ENCODE measurements at places on chromosomes 3 and 15.

- DNase-seq = no peak
Observed at GRCh38 chr3:113783980-113784379, 37.1 kb downstream of the ATP6V1A start.

- peak; percentile 64 for DNase-seq
Observed at GRCh38 chr15:89171136-89172072, 50.0 kb downstream of the RLBP1 start.

DNA sequence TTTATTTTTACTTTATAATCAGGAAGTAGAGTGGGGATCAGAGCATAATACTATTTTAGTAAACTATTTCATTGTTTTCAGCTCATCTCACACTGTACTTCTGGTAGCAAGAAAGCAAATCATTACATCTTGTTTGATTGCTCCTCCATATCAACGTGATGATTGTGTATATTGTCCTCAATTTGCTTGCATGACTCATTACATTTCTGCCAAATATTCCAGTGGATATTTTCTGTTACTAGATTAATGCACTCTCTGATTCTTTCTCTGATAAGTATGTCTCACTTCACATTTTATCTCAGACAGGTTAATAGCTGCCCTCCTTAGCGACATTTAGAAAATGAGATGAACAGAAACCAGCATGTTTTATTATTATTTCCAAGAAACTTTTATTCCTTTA lies 1145.3 kb downstream of the OTOL1 start:
- DNase-seq = no peak

- no peak for DNase-seq
Observed at GRCh38 chr3:32366638-32367397, 24.8 kb upstream of the CMTM7 start.

DNA sequence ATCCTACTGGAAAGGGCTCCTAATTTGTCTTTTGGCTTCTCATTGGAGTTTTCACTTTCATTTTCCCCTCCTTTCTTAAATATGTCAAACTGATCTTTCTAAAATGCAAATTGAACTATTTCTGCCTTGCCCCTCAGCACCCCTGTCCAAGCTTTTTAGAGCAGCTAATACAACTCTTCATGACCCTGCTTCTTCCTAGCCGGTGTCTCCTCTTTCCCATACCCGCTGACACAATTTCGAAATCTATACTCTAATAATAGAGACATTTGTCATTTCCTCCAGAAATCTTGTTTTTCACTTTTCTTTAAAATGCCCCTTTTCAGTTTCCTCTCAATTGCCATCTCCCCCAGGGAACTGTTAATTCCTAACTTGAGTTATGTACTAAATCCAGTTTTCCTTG lies 2.9 kb upstream of the EPHA3 start:
- DNase-seq = no peak

DNA sequence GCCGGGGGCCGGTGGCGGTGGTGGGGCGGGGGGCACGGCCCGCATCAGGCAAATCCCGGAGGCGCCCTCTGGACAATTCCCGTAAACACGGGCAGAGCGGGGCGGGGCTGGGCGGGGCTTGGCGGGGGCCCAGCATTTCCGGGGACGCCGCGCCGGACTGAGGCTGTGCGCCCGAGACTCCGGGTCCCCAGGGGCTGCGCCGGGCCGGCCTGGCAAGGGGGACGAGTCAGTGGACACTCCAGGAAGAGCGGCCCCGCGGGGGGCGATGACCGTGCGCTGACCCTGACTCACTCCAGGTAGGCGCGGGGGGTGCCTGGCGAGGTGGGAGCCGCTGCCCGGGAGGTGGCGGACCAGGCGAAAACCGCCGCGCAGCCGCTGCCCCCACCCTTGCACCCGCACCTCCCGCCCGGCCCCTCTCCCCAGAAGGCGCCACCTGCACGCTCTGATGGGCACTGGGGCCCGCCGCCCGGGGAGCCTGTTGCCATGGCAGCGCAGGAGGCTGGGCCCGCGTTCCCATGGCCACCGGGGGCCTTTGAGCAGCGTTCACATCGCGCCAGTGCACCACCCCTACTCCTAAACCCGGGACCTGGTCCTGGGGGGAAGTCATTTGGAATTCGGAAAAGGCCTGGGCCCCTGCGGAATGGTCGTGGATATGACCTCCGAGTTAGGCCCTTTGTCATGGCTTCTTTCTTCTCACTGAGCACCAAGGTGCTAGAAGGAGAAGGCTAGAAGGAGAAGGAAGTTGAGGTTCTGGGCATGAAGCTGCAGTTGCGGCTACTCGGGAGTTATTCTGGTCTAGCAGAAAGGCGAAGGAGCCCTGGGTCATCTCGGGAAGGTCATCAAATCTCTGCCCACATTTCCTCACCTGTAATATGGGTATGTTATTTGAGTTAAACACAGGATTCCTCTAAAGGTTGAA lies 16.1 kb upstream of the SEMA4B start:
- peak; percentile 63 for DNase-seq

DNA sequence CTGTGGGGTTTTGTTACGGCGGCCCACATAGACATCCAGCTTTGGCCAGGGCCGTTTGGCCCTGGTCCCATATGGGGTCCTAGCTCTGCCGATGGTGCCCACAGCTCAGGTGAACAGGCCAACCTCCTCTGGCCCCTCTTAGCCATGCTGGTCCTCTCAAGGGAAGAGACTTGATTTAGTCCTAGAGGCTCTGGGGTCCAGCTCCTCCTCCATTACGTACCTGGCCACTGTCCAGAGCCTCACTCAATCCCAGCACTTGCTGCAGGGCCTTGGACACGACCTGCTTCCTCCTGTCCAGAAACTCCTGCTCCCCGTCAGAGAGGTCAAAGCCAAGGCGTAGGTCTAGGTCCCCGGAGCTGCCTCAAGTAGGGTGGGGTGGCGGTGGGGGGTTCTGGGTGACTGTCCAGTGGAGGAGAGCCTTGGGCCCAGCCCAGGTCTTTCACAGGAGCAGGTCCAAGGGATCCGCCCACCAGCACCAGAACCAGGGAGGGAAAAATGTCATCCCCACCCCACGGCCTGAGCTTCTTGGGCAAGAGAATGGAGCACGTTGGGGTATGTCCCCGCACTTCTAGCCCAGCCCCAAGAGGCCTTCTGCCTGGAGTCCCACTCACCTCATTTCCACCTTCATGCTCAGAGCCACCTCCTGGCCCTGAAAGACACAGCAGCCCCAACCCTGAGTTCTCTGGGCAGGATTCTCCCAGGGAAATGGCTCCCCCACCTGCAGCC lies 6.8 kb downstream of the PLA2G4F start:
- no peak for DNase-seq

DNA sequence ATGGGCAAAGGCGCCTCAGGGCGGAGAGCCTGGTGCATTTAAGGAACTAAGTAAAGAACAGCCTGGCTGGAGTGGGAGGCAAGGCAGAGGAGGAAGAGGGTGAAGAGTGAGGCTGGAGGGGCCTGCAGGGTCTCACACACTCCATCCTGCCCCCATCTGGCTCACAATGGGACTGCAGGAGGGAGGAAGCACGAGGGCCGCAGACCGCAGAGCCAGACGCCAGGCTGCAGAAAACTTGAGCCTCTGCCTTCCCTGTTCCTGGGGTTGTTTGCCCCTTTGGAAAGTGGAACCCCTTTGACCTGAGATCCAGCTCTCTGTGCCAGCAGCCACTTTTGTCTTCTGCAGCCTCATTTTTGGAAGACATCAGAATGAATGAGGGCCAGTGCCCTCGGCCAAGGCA lies 138.0 kb downstream of the SRGAP3 start:
- DNase-seq = peak; percentile 20

DNA sequence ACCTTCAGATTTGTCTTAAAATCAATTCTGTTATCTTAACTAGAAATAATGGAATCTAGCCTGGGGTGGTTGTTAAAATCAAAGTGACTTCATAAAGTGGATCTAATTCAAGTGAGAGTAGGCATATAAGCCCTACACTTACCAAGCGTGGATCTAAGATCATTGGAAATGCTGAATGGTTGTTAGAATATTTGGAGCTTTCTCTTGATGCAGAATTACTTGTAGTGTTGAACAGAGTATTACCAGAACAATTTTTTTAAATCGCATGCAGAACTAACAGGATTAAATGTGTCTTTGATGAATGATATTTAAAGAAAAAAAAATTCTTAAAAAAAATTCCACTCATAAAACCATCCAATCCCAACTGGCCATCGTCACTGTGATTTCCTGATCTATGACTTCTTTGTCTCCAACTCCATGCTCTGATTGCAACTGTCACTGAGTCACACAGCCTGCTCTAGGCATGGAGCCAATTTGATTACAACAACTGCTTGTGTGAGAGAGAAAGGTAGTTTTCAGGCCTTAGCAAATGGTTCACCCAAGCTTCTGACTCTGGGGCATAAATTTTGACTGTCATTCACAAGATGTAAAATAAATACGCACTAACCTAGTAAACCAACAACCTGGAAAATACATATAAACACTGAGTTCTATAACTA lies 25.9 kb upstream of the SPRED1 start:
- no peak for DNase-seq

DNA sequence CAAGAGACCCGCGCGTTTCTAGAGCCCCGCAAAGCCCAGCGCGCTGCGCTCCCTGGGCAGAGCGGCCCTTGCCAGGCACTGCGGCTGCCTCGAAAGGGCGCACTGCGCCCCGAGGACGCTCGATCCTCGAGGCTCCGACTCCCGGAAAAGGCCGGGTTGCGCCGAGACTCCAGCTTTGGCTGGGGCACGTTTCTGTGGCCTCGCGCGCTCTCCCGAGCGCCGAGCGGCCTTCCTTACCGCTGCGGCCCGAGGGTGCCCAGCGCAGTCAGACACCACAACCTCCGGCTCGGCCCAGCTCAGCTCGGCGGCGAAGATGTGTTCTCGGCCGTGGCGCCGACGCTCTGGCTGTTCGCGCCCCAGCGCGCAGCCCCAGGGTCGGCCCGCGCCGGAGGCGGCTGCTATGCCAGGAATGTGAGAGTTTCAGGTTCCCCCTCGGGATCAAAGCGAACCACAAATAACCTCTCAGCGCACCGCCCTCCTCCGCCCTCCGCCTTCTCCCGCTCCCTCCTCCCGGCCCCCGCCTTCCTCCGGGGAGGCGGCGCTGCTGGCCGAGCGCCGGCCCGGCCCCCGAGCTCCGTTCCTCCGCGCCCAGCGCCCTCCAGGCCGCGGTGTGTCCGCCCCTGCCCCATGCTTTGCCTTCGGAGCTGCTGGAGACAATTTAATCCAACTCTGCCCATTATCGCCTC lies at the start of gene AMOTL2:
Gene AMOTL2, minus strand, starts transcription at position 343 of the 686 bp plus-strand sequence. CDS start 3,014 bp downstream, outside the sequence.
- DNase-seq = peak; percentile 17

GRCh38 chr3:102036017-102036416 lies 186.7 kb downstream of the NFKBIZ start:
- DNase-seq = no peak

DNA sequence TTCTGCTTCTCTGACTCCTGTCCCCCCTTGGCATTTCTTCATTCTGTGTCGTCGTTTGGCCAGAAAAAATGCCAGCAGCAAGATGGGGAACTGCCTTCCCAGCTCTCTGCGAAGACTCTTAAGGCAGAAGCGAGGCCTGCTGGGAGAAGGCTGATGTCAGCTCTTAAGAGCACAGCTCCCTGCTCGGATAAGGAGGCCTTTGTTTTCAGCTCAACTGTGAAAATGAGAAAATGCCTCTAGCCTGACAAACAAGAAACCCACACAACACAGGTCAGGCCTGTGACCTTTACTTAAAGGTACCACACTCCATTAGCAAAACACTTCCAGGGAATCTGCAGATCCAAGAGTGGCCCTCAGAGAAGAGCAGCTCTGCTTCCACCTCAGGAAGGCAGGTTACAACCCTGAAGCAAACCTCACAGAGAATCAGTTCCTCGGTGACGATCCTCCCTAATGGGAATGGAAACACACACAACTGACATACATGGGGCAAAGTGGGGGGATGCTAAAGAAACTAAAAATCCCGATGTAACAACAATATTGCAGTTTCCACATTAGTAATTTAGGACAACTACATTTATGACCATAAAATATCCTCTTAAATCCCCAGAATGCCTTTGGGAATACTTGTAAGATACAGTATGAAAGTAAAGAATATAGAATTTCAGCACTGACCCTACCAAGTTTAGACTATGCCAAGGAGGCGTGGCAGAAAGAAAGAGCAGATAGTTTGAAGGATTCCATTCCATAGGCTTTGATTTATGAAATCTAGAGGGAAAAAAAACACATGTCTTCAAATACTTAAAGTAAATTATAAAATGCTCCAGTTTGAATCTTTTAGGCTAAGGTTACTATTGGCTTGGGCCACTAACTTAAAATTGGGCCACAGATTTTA lies 52.1 kb downstream of the VGLL4 start:
- no peak for DNase-seq

DNA sequence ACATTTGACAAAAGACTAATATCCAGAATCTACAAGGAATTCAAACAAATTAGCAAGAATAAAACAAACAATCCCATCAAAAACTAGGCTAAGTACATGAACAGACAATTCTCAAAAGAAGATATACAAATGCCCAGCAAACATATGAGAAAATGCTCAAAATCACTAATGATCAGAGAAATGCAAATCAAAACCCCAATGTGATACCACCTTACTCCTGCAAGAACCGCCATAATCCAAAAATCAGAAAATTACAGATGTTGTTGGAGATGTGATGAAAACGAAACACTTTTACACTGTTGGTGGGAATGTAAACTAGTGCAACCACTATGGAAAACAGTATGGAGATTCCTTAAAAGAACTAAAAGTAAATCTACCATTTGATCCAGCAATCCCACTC lies 79.4 kb downstream of the SNTN start:
- no peak for DNase-seq

- no peak for DNase-seq
Observed at GRCh38 chr3:146090521-146090920, 70.5 kb downstream of the PLOD2 start.

DNA sequence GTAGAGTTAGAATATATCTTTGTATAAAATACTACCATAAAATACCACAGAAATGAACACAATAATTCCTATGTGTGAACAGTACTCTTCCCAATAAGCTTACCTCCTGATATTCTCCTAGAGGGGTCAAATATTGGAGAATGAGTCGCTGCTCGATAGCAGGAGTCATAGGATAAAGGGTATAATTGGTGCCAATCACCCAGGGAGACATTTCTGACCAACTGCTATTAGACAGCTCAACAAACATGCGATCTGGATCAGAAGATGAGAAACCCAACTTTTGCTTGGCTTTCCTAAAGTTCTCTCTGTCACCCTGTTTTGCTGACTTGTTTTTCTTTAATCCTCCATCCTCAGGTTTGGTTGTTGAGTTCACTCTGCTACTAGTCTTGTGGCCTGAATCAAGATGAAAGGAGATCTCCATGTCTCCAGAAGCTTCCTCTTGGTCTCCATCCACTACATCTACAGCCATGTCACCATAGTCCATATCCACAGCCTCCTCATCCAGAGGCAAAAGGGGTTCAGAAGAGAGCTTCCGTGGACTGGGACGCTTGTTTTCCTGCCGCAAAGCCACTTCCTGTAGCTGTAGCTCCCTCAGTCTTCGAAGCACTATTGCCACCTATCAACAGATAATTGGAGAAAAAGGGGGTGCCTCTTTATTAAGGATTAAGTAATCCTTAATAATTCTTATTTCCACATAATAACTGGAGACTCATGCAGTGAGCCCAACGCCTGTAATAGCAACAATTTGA lies 50.4 kb downstream of the RBM15B start:
- no peak for DNase-seq

DNA sequence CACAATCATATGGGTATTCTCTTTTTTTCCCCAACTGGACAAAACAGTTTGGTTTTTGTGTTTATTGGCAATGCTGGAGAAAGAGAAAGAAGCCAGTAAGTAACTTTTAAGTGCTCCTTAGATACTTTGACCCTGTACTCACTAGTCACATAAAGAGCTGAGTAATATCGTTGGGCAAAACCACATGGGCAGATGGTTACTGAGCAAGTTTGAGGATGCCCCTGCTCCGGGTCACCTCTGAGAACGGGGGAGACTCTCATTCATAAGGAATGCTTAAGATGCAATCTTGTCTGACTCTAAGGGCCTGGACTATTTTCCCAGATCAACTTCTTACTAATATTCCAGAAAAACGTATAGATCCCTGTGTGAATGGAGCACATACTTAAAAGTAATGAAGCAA lies 106.4 kb upstream of the SLC2A2 start:
- DNase-seq = no peak
